ENCODE measurements at places on chromosomes 6 and 20.

GRCh38 chr6:44249082-44249748, 2.3 kb downstream of the HSP90AB1 start:
- DNase-seq = no peak

GRCh38 chr6:148082696-148083095, 259.9 kb upstream of the SASH1 start:
- no peak for DNase-seq

GRCh38 chr6:24666641-24667377, at the start of the genes ACOT13 and TDP2:
Gene ACOT13, plus strand, starts transcription at chr6:24667077. Its CDS starts 187 bp downstream, at chr6:24667264.
Gene TDP2, minus strand, starts transcription at chr6:24666899. Its CDS starts 37 bp downstream, at chr6:24666862.
- peak; percentile 97 for DNase-seq

- DNase-seq = no peak
These were observed 7.6 kb upstream of the ITCH start for GRCh38 chr20:34355427-34355826.

DNA sequence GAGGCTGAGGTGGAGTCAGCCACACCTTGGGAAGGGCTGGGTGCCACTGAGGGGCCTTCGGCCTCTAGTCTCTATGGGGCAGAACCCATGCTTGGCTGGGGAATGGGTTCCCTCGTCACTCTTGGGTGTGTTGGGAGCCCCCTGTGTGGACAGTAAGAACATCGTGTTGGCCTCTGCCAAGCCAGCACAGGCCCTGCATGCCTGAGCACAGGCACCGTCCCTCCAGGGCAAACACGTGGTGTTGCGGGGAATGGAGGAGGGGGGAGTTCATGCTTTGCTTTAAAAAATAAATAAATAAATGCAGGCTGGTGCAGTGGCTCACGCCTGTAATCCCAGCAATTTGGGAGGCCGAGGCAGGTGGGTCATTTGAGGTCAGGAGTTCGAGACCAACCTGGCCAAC, 63.0 kb downstream of the EZR start:
- no peak for DNase-seq

DNA sequence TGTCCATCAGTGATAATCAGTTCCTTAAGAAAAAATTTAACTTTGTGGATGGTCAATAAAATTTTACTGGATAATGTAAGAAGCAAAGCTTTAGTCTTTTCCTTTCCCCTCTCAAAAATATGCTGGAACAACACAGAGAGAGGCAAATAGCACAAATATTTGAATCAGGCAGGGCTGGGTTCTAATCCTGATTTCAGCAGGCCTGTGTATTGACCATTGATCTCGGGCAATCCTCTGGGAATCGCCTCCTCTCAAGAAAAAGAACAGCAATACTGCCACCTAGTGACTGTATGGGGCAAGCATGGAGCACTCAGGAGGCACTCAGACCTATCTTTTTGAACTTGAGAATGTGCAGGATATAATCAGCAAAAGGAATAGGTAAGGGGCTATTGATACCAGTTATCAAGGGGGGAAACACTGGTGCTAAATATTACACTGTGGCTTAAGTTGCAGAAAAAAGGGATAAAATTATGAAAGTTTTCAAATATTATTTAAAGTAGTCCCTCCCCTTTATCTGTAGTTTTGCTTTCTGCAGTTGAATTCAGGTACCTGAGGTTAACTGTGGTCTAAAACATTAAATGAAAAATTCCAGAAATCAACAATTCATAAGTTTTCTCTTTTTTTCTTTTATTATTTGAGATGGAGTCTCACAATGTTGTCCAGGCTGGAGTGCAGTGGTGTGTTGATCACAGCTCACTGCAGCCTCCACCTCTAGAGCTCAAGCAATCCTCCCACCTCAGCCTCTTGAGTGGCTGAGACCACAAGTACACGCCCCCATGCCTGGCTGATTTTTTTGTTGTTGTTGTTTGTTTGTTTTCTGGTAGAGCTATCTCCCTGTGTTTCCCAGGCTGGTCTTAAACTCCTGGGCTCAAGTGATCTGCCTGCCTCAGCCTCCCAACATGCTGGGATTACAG, 91.8 kb upstream of the NHSL1 start:
- DNase-seq = peak; percentile 74

DNA sequence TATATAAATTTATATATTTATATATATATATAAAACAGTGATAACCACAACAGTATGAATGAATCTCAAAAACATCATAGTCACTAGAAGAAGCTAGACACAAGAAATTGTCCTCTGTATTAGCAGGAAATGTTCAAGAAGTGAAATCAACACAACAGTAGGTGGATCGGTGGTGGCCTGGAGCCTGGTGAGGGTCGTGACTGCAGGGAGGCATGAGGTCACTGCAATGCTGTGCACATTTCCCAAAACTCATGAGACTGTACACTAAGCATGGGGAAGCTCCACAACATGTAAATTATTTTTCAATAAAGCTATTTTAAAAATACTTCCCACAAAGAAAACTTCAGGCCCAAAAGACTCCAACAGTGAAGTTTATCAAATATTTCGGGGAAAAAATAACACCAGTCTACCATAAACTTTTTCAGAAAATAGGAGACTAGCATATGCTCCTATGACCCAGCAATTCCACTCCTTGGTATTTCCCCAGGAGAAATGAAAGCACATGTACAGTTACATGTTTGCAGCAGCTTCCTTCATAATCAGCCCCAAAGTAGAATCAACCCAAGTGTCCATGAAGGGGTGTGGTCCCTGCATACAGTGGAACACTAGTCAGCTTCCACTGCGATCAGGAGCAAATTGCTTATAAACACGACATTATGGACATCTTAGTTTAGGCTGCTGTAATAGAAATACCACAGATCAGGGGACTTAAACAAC, 144.2 kb downstream of the TBXT start:
- DNase-seq = no peak

DNA sequence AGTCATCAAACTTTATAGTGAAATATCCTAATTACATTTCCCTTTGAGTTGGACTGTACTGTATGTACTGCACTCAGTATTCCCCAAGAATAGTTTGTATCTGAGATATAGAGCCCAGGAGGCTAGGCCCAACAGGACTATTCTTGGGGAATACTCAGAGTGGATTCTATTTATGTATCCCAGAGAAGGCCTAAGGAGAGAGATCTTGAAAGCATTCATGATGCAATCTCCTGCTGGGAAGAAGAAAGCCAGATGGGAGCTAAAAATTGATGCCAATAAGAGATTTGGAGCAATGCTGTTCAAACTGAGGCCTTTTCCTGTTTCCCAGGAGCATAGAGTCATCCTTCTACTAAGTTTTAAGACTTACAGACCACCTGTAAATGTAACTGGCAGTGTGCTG, 452.1 kb upstream of the PLCB4 start:
- DNase-seq = peak; percentile 58

DNA sequence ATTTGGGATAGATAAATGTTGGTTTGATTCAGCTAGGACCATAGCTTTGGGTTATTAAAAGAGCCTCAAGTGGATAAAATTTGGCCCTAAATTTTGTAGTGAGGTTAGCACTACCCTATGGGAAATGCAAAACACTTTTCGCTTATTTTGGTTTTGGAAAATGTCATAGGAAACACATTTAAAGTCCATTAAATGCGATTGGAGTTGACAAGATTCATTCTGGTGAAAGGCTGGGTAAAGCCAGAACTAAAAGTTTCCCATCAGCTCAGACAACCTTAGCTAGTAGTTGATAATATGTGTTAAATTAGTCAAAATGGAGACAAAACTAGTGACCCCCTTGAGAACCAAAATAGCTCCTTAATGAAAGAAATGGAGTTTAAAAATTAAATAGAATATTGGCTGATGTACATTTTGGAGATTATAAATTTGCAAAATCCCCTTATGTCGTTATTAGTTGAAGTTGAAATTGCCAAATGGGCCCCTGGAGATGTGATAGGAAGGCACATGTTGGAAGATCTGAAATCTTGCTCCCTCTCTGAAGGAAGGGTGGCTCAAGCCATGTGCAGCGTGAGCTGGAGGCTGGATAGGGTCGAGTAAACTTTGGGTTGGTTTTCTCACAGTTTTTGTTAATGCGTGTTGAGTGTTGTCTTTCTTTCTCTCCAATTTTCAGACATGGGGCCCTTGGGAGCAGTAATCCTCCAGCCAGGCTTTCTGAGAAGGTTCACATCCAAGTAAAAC, 72.8 kb downstream of the CD83 start:
- DNase-seq = no peak
